Pancreas (tissue), 10 donors: ENCODE measurements at places on chromosomes 3 and 15. TPM values are rescaled to one million over a fixed set of nuclear protein-coding genes. Genes with fewer than 3 reads are reported as not detected.

The MYO9A gene
- 1.8 TPM for polyA plus RNA-seq

The TUSC7 gene
- polyA plus RNA-seq = not detected

The SYNM gene
- polyA plus RNA-seq = 3.3 TPM

The LRRC31 gene
- not detected for polyA plus RNA-seq

The SPINT1 gene
- polyA plus RNA-seq = 67.1 TPM

DNA sequence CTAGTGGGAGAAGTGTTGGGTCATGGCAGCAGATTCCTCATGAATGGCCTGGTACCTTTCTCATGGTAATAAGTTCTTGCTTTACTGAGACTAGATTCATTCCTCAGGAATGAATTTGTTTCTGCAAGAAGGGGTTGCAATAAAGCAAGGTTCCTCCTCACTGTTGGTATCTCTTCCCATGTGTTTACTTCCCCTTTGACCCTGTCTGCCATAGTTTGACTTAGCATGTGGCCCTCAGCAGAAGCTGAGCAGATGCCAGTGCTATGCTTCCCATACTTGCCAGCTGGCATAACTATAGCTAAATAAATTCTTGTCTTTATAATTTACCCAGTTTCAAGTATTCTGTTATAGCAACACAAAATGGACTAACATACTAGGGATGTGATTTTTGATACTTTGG is 163.6 kb upstream of the COL8A1 start:
- no peak overlapping the region for H3K27ac ChIP-seq
- H3K4me1 ChIP-seq = no peaks in the 10 kb centered on the region
- H3K36me3 ChIP-seq = no peaks in the 10 kb centered on the region
- DNase-seq = no peak
- no peak overlapping the region for H3K4me3 ChIP-seq

GRCh38 chr3:60147249-60147950 is 1097.6 kb upstream of the CFAP20DC start:
- H3K4me3 ChIP-seq = no peak overlapping the region
- no peaks in the 10 kb centered on the region for H3K36me3 ChIP-seq
- no peak for DNase-seq
- no peaks in the 10 kb centered on the region for H3K27me3 ChIP-seq

DNA sequence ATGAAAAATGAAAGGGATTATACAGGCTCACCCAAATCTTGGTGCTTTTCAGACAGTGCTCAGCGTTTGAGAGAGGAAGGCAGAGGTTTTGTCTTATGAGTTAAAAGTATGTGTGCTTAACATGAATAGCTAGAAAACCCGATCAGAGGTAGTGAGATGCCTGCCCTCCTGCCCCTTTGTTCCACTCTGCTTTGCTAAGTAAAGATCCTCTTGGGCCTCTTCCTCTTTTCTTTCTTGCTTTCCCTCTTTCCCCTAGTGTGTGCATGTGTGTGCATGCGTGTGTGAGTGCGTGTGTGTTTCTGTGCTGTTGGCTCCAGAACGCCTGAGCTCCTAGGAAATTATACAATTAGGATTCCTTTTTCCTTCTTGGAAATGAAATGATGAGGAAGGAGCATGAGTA is 261.3 kb upstream of the NR2E3 start:
- H3K4me3 ChIP-seq = no peak overlapping the region
- no peaks in the 10 kb centered on the region for H3K4me1 ChIP-seq
- H3K27me3 ChIP-seq = no peaks in the 10 kb centered on the region
- DNase-seq = no peak
- no peaks in the 10 kb centered on the region for H3K36me3 ChIP-seq

DNA sequence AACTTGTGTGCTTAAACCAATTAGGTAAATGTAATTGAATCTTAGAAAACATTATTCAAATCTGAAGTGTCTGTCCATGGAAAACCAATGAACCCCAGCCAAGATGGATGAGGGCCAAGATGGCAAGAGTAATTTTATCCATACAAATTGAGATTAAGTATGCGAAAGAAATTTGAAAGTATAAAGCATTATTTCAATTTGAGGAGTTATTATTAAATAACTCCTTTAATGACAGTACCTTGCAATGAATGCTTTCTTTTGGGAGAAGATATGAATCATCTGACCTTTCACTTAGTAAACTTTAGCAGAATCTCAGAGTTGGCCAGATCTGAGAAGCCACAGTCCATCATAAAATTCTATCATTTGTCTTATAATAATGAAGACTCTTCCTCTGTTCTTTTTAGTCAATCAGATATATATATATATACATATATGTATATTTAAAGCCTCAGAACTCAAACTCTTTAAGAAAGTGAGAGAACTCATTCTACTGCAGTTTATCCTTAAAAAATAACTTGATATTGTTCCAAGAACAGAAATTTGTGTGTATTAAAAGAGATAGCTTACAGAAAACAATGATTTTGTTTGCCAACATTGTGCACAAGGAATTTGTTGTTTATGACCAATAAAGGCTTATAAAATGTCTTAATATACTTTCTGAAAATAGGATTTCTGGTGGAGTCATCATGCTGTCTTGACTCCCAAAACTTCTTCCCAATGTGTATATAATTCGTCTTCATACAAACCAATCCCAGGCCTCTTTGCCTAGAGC is 434.8 kb upstream of the THBS1 start:
- H3K4me3 ChIP-seq = no peak overlapping the region
- DNase-seq = no peak
- no peaks in the 10 kb centered on the region for H3K36me3 ChIP-seq
- no peaks in the 10 kb centered on the region for H3K4me1 ChIP-seq
- H3K27ac ChIP-seq = no peak overlapping the region

DNA sequence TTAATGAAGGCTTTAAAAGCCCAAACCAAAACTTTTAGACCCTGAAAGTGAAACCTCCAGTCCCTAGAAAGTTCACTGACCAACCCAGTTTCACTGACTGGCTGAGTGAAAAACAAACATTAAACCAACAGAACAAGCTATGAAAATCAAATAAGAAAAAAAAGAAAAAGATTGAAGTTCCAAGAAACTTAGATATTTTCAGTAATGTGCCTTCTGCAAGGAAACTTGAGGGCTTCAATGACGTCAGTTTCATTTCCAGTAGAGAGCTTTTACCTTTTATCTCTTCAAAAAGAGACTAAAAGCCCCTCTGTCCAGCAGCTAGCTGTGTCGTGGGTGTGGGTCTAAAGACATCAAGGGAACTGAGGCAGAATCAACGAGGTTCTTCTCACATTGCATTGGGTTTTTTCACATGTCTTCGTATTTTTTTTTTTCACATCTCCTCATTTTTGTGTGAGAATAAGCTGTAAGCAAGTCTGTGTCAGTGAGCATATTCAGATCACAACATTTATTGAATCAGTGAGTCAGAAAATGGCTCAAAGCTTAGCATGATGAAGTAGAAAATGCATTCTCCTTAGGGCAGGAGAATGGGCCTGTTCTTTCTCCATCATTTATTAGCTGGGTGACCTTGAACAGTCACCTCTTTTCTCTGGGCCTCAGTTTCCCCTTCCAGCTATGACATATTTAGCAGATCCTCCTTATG is 54.8 kb upstream of the BCL6 start:
- no peak for DNase-seq
- no peak overlapping the region for H3K4me3 ChIP-seq
- peak overlapping the region; percentile 35 for H3K27ac ChIP-seq
- H3K4me1 ChIP-seq = peaks cover 7% of the 10 kb centered on the region
- H3K36me3 ChIP-seq = no peaks in the 10 kb centered on the region
- no peaks in the 10 kb centered on the region for H3K27me3 ChIP-seq

GRCh38 chr3:70856414-70857162 is 544.1 kb upstream of the MDFIC2 start:
- no peak for DNase-seq
- no peak overlapping the region for H3K27ac ChIP-seq
- H3K36me3 ChIP-seq = no peaks in the 10 kb centered on the region
- H3K27me3 ChIP-seq = no peaks in the 10 kb centered on the region

- no peaks in the 10 kb centered on the region for H3K27me3 ChIP-seq
- H3K36me3 ChIP-seq = no peaks in the 10 kb centered on the region
- no peak overlapping the region for H3K27ac ChIP-seq
- DNase-seq = no peak
- no peak overlapping the region for H3K4me3 ChIP-seq
- no peaks in the 10 kb centered on the region for H3K4me1 ChIP-seq
Observed at GRCh38 chr3:133254151-133254550, 145.7 kb upstream of the BFSP2 start.
